Foreskin fibroblast (primary cell): ENCODE measurements at places on chromosomes 7 and 10.

DNA sequence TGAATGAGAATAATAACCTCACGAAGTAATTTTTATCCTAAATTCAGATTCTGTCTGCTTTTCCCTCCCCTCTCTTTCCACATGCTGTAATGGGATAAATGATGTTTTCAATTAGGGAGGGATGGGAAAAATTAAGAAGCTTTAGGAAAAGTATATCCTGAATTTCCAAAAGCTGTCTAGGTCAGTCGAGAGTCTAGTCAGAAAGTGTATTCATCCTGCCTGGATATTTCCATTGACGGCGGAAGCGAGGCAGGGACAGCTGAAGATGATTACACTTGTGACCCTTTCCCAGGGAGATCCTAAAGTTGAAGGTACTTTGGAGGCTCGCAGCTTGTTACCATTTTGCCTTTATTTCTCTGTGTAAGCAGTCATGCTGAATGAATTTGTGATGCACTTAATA is 204.1 kb downstream of the ZNF365 start:
- DNase-seq, result peak; percentile 19

- peak; percentile 60 for DNase-seq
Observed at GRCh38 chr7:101399759-101400158, 37.1 kb downstream of the COL26A1 start.

DNA sequence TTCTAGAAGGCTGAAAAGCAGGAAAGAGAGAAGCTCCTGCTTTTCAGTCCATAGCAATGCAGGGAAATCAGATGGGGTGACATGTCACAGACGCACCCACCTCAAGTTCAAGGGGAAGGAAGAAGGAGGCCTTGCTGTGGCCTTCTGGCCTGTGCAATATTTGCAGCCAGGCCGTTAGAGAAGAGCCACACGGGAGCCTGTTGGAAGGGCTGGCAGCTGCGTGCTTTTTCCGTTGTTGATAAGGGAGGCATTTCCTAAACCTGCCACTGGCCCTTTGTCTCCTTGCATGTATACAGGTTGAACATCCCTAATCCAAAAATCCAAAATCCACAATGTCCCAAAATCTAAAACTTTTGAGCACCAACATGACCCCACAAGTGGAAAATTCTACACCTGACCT is 492.5 kb upstream of the ZMIZ1 start:
- no peak for DNase-seq

GRCh38 chr7:73817121-73817520 is 13.7 kb upstream of the CLDN4 start:
- no peak for DNase-seq

DNA sequence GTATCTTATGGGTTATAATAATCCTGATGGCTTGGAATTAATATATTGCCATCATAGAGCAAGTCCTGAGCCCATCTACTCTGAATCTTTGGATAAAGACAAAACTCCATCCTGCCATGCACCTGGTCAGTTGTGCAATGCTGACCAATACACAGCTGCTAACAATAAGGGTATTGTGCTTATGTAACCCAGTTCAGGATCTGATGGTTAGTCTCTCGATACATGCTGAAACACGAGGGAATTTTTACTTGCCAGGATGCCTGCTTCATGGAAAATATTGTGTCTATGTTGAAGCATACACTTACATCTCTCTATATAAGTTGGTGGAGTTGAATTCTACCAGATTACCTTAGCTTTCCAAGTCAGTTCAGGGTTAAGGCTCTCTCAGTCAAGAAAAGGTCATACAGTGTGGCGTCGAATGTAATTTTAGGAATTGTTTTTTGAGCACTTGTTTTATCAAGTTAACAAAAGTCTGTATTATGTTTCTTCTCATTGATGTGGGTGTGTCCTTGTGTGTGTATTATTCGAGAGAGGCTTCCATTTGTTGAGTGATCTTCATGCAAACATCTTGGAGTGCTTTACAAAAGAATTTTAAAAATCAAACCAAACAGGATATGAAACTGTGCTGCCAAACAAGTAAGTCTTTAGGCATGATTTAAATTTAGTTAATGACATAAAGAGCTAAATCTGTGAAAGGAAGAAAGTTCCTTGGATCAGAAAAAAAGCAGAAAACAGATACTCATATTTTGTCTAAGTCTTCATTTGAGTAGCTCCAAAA is 449.1 kb downstream of the SUGCT start:
- DNase-seq, result peak; percentile 61

DNA sequence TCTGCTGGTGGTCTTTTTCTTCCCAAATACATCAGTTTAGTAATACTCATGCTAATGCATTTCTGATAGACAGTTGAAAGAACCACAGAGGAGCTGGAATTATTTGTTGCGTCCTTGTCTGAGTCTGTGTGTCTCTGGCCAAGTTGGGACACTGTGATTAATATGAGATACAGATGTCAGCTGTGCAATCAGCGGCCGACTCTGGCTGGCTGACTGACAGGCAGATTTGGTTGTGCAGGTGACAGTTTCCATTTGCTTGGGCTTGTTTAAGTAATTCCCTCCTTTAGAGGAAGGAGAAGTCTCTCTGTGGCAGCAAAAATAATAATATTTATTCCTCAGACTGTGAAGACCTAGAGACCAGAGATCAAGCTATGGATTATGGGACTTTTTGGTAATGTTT is 176.2 kb upstream of the CHRM2 start:
- no peak for DNase-seq

GRCh38 chr7:114426382-114426781 is 11.8 kb downstream of the FOXP2 start:
- DNase-seq, result no peak

- no peak for DNase-seq
Observed at GRCh38 chr10:13165177-13165576, 3.8 kb downstream of the MCM10 start.

- DNase-seq, result no peak
Observed at GRCh38 chr7:90409667-90410066, 6.4 kb downstream of the CLDN12 start.
